ENCODE measurements at places on chromosomes 5 and 9.

DNA sequence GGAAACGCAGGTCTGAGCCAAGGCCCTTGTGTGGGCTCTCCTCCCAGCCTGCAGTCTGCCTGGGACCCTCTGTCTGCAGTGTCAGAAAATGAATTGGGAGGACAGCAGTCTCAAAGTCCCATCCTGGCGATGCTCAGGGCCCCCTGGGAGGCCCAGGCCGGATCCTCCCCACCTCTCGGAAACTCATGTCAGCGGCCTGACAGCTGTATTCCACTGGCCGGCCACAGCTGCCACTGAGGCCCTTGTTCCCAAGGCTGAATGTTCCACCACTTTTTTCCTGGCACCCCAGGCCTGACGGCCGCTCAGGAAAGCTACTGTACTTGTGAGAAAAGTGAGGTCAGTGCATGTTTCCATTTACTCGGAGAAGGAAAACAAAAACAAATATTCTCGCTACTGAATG lies 180.0 kb downstream of the FGF18 start:
- DNase-seq, result no peak

GRCh38 chr5:78747705-78748359 lies 99.3 kb upstream of the LHFPL2 start:
- peak; percentile 89 for DNase-seq

DNA sequence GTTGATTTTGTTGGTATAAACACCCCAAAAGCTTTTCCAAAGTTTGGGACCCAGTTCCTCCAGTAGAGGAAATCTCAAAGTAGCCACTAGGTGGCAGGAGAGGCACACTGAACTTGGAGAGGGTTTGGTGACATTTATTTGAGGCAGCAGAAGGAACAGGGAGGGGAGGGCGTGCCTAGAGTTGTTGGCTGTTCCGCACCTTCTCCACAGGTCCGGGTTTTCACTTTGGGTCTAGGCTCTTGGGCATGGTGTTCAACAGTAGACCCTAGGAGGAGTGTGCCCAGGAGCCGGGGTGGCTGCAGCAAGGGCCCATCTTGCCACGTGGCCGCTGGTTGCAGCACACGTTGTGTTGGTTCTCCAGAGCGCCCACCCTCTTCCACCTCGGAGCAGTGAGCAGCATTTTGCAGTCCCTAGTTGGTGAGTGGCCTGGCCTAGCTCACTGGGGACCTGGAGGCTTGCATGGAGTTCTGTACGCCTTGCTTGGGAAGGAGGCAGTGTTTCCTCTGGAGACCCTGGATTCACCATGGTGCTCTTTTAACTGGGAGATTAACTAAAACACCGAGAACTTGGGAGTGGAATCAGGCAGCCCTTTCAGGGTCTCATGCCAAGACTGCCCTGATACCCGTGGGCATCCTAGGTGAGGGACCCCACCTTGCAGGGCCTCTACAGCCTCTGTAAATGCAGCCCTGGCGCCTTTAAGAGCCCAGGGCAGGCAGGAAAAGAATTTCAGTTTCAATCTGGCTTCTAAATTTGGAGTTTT lies 28.2 kb downstream of the PTPA start:
- peak; percentile 86 for DNase-seq

DNA sequence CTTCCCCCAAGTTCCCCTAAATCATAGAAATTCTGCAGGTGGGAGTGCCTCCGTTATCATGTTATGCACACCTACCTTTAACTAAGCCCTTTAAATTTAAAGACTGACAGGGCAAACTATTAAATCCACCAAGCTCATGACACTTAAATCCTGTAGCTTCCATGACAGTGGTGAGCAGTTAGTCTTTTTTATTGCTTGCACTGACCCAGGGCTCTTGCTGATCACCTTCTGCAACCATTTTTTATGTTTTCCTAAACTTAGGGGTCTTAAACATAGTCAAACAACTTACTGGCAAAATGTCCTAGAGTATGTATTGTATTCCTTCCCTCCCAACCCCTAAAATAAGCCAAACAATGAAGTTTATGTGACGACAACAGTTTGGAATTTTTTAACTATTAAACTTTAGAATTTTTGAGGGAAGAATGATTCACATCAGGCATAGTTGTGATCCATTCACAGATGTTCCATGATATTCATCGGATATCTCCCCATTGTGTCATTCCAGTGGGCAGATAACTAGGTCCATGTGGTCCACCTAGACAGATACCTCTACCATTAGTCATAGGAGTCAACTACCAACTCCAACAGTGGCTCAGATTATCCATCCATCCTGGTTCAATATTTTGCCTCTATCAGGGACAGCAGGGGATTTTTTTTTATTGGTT lies 283.1 kb downstream of the ADAMTS6 start:
- peak; percentile 99 for DNase-seq

GRCh38 chr5:114418176-114419066 lies 56.6 kb downstream of the KCNN2 start:
- no peak for DNase-seq

- DNase-seq, result no peak
These were observed 1259.8 kb downstream of the PTPRD start for GRCh38 chr9:9352877-9353481.

DNA sequence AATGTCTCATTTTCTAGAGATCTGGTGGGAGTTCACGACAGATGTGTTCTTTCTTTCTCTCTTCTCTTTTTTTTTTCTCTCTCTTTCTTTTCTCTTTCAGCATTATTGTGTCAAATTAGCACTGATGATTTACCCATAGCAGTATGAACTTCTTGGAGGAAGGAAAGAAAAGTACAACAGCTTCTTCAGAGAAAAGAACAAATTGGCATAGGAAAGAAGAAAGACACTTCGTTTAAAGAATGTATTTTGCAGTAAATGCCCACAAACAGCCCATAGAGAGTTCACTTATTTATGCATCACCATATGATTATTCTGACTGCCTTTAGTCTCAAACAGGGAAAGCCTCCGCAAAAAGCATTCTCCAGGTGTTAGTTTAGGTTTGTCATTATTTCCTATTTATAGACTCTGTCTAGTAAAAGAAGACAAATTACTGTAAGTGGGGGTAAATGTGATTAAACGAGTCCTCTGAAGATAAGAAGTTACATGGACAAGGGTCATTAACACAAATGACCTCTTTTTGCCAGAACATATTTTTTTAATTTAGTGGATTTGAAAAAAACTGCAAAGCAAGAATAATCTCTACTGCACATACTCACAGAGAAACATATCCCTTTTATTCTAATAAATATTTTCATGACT lies 68.0 kb downstream of the POU5F2 start:
- DNase-seq, result no peak

- DNase-seq, result no peak
These were observed 323.6 kb downstream of the NTRK2 start for GRCh38 chr9:84993105-84993504.

DNA sequence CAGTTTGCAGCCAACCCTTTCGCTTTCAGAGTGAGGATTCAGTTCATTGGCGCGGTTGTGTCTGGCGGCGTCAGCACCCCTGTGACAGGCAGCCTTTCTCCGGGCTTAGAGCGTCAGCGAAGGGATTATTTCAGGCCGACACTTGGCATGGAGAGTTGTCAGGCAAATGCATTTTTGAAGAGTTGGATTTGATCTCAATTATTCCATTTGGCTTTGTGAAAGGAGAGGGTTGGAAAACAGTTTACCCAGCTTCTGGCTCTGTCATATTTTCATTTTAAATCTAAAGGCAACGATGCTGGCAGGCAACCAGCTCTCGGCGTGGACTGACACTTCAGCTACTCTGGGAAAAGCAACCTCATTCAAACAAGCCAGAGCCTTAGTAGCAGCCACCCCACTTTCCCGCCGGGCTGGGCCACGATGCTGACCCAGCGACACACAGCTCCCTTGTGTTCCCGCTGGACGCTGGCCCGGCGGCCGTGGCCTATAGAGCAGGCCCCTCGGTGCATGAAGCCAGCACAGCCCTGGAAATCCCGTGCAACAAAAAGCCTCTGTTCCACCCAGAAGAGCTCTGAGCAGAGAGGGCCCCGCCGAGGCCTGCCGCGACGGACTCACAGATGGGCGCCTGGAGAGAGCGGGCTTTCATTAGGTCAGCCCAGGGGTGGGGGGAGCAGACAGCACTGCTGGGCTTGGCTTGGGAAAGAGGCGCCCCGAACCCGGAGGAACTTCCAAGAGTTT lies 28.9 kb upstream of the LPCAT1 start:
- DNase-seq, result peak; percentile 34

DNA sequence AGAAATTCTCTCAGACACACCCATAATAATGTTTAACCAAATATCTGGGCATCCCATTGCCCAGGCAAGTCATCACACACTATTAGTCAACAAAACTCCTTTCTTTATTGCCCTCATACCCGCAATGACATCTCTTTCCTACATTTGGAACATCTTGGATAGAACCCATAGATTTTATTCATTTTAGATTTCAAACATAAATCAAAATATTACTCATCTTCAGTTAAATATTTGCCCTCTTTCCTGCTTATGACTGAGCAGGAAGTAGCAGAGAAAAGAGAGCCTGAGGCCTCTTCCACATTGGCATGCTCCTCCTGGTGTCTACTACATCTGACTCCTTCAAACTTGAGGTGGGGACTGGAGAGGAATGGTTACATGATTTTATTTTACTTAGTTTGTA lies 592.0 kb downstream of the CHSY3 start:
- DNase-seq, result no peak

- DNase-seq, result no peak
These were observed 47.1 kb downstream of the ABLIM3 start for GRCh38 chr5:149188383-149188782.

DNA sequence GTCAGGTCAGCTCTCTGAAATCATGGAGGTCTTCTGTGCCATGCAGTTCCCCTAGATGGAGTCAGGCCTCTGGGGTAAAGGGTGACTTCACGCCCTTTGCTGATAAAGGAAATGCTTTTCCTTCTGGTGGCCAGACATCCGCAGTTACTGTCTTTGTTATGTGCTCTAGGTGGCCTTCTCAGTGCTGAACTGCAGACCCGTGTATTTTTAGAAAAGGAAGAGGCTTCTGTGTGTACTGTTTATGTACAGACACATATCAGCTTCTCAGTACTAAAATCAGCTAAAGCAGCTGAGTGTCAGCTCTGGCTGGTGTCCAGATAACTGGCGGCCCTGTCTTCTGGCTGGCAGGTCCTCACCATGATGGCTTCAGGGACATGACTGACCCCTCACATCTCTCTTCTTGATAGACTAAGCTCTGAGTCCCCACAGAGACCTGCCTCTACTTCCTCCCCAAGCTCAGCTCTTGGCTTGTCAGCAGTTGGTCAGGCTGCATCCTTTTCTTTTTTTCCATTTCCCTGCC lies 75.3 kb downstream of the ARHGAP26 start:
- DNase-seq, result no peak

GRCh38 chr9:108412755-108413154 lies 443.0 kb downstream of the ACTL7B start:
- DNase-seq, result no peak

DNA sequence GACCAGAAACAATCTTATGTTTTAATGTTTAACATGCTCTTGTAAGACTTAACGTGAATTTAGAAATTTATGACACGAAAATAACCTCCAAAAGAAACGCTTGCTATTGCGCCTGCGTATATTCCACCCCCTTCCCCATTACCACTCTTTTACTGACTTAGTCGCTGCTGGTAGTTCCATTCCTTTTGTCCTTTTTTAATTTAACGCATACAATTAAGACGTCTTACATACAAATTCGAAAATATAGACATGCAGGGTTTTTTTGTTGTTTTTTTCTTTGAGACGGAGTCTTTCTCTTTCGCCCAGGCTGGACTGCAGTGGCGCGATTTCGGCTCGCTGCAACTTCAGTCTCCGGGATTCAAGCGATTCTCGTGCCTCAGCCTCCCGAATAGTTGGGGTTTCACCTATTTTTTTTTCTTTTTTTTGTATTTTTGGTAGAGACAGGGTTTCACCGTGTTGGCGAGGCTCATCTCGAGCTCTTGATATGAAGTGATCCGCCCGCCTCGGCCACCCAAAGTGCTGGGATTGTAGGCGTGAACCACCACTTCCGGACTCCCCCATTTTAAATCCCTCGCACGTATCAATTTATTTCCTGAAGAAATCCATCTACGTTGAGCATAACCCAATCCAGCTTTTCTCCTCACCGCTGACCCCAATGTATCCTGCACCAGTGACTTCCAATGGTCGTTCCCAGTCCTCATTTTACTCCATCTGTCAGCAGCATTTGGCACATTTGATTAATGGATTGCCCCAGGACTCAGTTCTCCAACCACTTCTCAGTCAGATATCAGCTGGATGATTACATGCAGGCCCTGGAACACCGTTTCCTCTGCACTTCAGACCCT lies 684 bp upstream of the MED7 start:
- peak; percentile 28 for DNase-seq

- DNase-seq, result peak; percentile 92
These were observed 34.8 kb upstream of the IL31RA start for GRCh38 chr5:55816342-55816741.

GRCh38 chr9:121876255-121876654 lies 216.9 kb downstream of the TTLL11 start:
- no peak for DNase-seq

- DNase-seq, result no peak
These were observed 13.9 kb downstream of the FIBCD1 start for GRCh38 chr9:130925050-130925678.

GRCh38 chr5:64632251-64632650 lies 58.1 kb upstream of the SHISAL2B start:
- DNase-seq, result no peak

GRCh38 chr9:68951879-68952659 lies 61.8 kb downstream of the PRKACG start:
- DNase-seq, result no peak

DNA sequence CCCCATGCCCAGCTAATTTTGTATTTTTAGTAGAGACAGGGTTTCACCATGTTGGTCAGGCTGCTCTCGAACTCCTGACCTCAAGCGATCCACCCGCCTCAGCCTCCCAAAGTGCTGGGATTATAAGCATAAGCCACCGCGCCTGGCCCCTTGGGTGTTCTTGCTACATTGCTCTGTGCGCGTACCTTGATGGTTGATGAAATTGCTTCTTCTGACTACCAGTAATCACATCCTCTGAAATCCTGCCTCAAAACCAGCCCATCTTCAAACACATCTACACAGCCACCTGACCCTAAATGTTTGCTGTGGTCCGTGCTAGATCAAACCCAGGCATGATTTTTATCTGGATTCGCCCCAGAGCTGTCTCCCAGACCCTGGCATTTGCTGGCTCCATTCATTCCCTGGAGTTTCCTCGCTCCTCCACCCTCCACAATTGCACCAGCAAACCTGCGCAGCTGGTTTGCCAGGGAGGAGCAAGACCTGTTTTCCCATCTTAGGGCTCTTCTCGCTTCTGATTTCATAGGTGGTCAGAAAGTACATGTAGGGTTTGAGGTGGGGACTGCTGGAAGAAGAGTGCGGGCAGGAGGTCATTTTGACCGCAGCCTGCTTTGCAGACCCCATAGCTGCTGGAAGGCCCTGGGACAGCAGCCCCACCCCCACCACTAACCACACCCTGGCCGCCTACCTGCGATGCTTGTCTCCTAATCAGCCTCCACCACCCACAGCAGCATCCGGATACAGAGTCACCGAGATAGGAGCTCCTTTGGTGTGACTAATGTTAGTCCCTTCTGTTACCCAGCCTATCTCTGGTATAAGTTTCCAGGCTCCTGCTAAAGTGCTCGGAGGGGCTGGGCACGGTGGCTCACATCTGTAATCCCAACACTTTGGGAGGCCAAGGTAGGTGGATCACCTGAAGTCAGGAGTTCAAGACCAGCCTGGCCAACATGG lies 22.7 kb downstream of the SWI5 start:
- DNase-seq, result no peak

GRCh38 chr9:76526026-76526425 lies 67.0 kb downstream of the GCNT1 start:
- DNase-seq, result no peak

All from AG10803 (cell line).